ENCODE measurements at places on chromosomes 3 and 15.
A peak's percentile ranks its signal among the peaks of the same experiment; 100 is the strongest.

DNA sequence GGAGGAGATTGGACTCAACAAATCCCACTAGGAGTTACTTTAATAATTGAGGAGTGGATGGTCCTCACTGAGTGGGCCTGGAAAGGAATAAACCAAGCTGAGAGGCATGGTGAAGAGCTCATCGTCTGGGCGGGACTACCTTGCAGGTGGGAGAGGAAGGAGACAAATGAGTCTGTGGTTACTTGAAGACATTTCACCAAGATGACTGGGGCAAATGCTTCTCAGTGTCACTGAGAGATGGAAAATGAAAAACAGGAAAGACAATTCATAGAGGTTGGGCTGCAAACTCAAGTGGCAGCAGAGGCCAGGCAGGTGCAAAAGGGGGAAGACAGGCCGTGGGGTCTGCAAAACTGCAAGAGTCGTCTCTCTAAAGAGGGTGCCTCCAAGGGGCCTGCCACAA, 1.5 kb upstream of the ARHGAP31 start:
- DNase-seq: no peak

DNA sequence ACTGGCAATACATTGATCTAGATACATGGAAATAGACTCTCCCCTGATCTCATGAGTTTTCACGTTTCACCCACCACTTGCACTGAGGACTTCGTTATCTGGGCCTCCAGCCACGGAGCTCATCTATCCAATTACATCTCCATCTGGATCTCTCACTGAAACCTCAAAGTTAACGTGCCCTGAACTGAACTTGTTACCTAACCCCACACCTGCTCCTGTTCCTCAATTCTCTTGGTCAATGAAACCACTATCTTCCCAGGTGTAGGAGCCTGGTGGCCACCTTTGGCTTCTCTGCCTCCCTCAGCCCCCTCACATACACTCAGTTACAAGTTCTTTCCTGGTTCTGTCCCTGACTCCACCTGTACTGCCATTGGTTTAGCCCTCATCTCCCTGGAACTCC, 9.7 kb downstream of the DGKG start:
- DNase-seq: no peak

DNA sequence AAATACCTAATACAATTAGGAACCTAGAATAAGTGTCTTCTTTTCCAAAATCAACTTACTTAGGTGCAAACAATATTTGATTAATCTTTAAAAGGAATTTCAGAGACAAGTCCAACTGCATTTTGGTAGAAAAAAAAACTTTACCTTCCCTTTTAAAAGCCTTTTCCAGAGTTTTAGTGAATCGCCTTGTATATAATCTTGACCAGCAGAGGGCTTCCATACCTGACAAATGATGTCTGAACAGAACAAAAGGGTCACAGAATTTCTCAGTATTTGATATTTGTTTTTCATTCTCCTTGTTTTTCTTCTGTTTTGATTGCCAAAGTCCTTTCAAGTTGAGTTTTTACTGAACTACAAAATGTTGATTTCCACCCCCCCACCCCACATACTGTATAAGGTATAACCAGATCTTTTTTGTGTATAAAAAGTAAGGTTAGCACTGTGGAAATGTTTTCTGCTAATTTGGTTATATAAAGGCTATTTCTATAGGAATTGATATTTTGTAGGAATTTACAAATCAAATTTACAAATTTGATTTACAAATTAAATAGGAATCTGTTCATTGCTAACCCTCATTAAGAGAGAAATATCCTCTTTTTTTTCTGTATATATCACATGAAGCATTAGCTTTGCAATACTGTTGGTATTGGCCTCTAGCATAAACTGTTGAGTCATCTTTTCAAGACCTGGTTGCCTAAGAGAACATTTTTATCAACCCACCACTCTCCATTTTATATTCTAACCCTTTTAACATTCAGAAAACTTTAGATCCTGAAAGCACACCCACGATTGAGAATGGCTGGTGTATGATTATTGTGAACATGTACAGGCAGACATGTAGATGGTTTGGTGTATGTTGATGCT, 464.1 kb upstream of the RARB start:
- peak; percentile 9 for DNase-seq

DNA sequence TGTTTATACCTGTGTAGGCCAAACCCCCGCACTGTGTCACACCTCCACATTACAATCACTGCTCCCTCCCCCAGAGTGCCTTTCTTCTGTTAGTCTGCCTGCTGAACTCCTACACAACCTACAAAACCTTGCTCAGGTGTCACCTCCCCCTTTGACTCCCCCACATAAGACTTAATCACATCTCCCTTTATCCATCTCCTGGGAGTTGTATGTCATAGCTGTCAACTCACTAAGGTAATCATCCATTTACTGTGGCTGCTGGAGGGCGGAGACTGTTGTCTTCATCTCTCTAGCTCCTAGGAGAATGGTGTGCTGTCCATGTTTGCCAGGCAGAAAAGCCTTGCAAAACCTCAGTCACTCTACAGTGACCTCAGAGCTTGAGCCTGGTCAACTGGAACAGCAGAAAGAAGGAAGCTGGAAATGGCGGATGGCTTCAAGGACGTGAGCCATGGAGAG, 43.8 kb downstream of the ZNF710 start:
- DNase-seq: no peak

DNA sequence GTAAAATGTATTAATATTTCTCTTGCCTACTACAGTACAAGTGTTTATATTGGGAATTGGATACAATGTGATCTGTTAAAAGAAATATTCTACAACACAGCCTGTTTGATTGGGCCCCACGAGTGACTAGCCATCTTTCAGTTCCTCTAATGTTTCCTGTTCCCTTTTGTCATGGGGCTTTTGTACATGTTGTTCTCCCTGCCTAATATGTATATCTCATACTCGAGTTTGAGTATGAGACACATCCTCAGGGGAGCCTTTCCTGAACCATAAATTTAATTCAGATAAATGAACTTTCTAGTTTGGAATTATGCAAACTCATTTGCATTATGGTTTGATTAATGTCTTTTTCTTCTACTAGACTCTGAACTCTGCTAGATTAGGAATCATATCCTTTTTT, 65.5 kb downstream of the MEF2A start:
- DNase-seq: no peak

DNA sequence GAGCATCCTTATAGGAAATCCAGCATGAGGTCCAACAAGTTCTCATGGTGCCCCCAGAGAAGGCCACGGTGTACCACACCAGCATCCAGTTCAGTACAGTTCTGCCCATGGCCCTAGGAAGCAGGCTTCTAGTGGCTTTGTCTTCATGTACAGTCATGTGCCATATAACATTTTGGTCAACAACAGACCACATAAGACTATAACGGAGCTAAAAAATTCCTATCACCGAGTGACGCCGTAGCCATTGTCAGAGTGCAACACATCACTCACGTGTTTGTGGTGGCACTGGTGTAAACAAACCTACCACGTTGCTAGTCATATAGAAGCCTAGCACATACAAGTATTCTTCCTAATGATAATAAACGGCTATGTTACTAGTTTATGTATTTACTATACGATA, 209.0 kb downstream of the ARRDC4 start:
- no peak for DNase-seq

- no peak for DNase-seq
These were observed 26.7 kb upstream of the CCDC80 start for GRCh38 chr3:112667599-112667998.

DNA sequence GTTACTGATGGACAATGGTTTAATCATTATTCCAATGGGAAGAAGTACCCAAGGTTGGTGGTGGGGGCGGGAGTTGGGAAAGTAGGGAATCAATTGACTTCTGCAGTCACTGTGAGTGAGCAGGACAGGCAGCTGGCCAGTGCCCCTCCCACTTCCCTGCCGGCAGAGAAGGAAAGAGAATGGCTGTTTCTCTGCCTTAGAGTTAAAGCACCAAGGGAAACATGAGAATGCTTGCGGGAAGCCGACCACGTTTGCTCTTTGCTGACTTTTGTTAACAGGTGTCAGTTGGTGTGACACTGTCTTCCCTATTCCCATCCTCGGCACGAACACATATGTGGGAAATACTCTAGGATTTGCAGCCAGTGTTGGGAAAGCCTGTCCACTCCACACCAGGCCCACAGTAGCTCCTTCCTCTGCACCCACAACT, 33.5 kb upstream of the MFSD1 start:
- peak; percentile 61 for DNase-seq

GRCh38 chr15:40511472-40512133, 40.8 kb downstream of the CHST14 start:
- peak; percentile 79 for DNase-seq

GRCh38 chr15:69957175-69957574, 140.5 kb downstream of the TLE3 start:
- DNase-seq: no peak

GRCh38 chr3:44039006-44039405, 202.7 kb upstream of the TOPAZ1 start:
- DNase-seq: no peak

DNA sequence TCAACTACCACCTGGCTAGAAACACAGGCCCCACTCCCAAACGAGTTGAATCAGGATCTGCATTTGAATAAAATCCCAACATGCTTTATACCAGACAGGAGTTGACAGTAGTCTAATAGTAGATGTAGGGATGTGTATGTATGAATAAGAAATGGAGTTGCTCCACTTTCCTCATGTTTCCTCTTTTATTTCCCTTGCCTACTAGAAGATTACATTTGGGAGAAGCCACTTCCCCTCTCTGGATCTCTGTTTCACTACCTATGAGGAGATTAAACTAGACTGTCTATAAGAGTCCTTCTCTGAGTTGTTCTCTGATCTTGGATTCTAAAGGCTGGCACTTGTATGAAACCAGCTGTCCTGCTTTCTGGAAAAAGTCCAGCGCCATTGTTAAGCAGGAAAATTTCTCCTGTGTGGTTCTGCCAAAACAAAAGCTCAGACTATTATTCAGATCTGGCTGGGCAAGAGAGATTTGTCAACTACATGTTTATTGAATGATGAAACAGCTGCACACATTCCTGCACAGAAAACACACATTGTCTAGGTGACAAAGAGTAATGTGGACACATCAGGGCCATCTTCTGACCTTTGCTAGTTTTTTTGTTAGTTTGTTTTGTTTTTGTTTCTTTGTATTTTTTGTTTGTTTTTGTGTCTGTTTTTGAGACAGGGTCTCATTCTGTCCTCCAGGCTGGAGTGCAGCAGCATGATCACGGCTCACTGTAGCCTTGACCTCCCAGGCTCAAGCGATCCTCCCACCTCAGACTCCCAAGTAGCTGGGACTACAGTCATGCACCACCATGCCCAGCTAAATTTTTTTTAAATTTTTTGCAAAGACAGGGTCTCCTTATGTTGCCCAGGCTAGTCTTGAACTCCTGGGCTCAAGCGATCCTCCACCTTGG, 29.9 kb downstream of the ACP3 start:
- peak; percentile 48 for DNase-seq

- DNase-seq: no peak
These were observed 202.3 kb upstream of the LPP start for GRCh38 chr3:187951452-187952190.

GRCh38 chr15:23483821-23484299, 36.8 kb upstream of the GOLGA6L2 start:
- DNase-seq: no peak

DNA sequence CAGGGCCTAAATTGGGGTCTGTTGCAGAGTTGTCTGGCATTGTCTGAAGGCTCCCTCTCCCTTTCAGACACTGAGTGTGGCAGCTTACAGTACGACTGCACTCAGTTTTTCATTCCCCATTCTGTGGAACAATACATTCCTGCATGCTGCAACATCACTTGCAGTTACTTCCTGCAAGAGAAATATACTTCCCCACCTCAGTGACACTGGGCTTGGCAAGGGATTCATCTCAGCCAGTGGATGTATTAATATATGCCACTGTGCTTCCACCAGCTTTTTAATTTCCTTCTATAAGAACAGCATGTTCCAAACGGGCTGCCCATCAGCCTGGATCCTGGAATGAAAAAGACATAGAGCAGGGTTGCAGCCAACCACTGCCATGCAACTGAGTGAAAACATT, 23.1 kb downstream of the B3GALNT1 start:
- no peak for DNase-seq

DNA sequence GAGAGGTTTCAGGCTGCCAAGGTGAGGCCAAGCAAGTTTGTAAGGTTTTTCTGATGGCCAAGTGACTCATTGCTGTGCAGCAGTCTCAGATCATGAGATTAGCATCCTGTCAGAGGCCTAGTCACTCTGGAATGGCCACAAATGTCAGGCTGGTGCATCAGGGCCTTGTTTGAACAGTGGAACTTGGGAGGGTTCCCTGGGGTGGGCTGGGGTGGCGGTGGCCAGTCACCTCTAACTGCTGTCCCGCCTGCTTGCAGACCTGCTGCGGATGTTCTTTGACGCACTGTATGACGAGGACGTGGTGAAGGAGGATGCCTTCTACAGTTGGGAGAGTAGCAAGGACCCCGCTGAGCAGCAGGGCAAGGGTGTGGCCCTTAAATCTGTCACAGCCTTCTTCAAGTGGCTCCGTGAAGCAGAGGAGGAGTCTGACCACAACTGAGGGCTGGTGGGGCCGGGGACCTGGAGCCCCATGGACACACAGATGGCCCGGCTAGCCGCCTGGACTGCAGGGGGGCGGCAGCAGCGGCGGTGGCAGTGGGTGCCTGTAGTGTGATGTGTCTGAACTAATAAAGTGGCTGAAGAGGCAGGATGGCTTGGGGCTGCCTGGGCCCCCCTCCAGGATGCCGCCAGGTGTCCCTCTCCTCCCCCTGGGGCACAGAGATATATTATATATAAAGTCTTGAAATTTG, 2.8 kb upstream of the FAM131A start:
- peak; percentile 63 for DNase-seq

- DNase-seq: no peak
These were observed 33.4 kb downstream of the RPN1 start for GRCh38 chr3:128617270-128617556.
